Glutamatergic neuron (in vitro differentiated cells): ENCODE measurements at places on chromosomes 12 and 14.

DNA sequence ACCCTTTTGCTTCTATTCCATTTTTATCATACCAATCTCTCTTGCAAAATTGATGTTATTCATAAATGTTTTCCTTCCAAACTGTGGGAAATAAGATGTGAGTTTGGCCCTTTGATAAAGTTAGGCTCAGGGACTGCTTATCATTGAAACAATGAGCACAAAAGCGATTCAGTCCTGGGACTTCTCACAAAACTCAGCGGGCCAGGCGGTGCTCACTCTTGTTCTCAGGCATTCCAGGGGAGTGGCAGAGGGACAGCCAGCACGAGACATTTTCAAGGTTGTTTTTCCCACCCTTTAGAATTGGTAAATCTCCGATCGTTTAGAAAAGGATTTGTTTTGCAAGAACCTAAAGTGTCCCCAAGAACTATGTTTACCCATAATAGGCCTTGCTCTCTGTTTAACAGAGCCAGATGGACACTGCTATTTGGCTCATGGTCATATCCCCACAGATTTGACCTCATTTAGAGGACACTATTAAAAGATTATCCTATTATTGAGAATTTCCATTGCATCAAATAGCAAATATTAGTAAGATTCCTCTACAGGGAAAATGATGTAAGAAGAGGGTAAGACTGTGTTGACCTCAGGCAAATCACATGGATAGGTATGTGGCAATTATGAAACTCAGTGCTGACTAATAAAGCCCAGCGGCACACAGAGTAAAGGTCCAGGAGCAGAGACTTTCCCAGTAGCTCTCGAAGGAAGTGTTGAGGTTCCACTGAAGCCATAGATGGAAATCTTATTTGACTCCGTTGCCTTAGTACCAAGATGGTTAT is 102.7 kb upstream of the USP44 start:
- no peak for DNase-seq

DNA sequence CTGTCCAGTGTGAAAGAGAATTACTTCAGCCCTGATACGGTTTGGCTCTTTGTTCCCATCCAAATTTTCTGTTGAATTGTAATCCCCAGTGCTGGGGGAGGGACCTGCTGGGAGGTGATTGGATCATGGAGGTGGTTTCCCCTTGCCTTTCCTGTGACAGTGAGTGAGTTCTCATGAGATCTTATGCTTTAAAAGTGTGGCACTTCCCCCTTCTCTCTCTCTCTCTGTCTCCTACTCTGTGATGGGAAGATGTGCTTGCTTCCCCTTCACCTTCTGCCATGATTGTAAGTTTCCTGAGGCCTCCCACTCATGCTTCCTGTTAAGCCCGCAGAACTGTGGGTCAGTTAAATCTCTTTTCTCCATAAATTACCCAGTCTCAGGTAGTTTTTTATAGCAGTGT is 5.5 kb upstream of the SLC15A5 start:
- DNase-seq = no peak

- no peak for DNase-seq
These were observed 98.9 kb downstream of the PRKCH start for GRCh38 chr14:61420326-61420725.

- no peak for DNase-seq
These were observed 7.9 kb downstream of the C2CD5 start for GRCh38 chr12:22536346-22536945.

DNA sequence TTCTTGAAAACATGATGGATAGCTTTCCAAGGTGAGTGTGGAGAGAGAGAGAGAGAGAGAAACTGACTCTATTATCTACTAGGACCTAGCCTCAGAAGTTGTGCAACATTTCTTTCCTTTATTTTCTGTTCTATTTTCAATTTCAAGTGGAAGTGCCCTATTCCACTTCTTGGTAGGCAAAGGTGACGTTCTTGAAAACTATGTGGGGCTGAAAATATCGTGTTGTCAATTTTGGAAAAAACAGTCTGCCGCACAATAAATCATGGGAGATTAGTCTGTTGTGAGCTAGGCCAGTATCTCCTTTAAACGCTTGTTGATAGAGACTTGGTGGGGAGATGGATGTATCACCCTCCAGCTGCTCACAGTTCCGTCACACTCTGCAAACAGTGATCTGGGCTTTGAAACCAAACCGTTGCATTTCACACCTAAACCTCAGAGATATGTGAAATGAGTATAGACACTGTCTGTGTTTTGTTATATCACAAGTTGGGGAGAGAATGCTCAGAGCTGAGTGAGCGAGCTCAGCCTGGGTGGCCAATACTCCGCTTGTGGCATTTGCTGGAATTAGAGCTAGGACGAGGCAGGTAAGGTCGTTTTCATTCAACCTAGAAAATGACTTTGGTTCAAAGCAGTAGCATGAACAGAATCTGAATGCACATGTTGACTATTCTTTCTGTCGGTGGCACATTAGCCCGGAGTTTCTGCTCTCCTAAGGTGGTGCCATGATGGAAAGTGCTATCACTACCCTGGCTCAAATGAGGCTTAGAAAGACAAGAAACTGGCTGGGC is 75.1 kb upstream of the ST8SIA1 start:
- no peak for DNase-seq

GRCh38 chr12:96500693-96501092 is 11.3 kb downstream of the CFAP54 start:
- DNase-seq = no peak

DNA sequence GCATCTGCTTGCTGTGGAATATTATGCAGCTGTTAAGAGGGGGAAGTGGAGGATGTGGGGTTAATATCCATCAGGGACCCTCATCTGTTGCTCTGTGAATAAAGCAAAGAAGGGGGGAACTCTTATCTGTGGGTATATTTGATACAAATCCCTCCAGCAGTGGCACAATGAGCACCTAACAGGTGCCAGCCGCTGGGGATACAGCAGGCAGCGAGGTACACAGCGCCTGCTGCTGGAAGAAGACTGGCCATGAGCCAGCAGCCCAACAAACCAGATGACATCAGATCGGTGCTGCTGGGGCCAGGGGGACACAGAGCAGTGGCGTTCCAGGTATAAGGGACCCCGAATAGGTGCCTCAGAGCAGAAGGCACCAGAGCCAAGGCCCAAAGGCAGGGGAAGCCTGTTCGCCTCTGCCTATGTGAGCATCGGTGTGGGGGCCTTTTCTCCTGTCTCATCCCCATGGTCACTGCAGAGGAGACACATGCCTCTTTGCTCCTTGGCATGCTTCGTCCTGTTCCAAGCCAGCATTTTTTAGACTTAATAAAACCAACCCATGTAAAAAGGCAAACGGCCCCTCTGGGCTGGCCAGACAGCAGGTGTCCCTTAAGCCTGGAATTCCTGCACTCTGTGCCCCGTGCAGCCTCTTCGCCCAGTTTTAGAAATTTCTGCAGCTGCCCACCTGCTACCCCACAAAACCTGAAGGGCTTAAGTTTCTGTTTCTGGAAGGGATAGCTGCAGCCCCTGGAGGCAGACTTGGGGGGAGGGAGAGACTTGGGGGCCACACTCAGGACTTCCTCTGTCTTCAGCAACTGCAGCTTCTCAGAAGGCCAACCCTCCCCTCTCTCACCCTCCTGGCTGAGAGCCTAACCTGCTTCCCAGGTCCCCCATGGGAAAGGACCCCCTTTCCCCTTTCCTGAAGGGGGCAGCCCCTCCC is 1.6 kb upstream of the CKB start:
- DNase-seq = no peak

GRCh38 chr12:112970391-112970790 is 7.9 kb upstream of the OAS2 start:
- no peak for DNase-seq

- peak; percentile 72 for DNase-seq
These were observed at the start of gene AP4S1 for GRCh38 chr14:31025367-31026076. Gene AP4S1, plus strand, starts transcription at chr14:31025649. Its CDS starts 40,548 bp downstream, at chr14:31066197.

- DNase-seq = no peak
These were observed 158.0 kb downstream of the EPS8 start for GRCh38 chr12:15631007-15631715.

DNA sequence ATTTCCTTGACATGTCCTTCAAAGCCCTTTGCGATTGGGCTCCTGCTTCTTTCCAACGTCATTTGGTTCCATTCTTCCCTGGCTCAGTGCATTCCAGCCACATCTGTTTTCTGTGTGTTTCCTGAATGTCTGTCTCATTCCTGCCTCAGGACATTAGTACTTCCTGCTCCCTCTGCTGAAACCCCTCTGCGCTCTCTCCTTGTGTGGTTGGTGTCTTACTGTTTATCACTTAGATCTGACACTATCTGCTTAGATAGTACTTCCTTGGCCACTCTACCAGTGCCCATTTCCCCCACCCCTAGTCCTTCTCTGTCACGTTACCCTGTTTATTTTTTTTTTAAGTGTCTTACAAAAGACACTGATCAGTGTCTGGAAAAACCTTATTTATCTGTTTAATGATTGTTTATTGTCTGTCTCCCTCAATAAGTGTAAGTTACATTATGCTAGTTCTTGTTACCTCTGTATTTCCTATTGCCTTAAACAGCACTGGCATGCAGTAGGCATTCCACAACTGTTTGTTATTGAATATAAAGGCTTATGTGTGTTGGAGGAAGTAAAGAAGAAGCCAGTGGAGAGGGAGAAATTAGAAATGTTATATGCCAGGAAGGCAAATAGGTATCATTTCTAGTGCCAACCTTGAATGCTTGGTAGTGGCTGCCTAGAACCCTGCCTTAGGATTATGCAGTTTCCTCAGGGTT is 21.5 kb downstream of the DYRK2 start:
- no peak for DNase-seq

DNA sequence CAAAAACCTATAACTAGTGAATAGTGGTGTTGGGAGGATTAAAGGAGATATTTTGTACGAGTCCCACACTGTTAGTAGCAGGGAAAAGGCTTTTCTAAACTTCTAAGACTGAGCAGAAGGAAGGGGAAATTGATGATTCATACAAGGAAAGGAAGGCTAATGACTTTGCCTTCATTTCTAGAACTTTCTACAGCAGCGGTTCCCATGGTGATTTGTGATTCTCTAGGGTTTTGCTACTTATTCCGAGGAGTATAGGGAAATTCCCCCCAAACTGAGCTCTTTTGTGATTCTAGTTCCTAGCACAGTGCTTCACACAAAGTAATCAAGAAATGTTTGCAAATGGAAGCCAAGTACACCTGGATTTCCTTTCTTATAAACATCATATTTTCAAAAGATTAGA is 23.8 kb upstream of the PWP1 start:
- DNase-seq = no peak

DNA sequence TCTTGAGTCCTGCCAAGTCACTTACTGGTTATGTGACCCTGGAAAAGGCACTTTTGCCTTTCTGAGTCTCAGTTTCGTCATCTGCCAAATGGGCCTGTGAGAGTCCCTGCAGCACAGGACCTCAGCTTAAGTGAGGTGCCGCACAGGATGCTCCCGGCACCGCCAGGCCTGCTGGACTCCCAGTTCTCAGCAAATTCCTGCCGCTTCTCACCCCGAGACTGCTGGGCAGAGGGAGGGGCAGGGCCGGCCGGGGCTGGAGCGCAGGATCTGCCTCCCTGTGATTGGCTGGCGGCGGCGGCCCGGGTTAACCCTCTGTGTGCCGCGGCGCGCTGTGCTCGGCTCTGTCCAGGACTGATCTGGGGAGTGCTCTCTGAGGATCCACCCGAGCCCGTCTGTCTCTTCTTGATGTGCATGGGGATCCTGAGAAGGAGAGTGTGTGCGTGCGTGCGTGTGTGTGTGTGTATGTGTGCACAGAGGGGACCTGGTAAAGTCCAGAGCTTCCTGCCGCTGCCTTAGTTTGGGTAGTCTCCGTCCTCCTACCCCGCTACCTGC is 8.6 kb downstream of the SETD1B start:
- DNase-seq = peak; percentile 86

GRCh38 chr14:69154779-69155178 is 1.9 kb upstream of the DCAF5 start:
- DNase-seq = no peak

GRCh38 chr12:54650889-54651288 is 2.7 kb upstream of the DCD start:
- DNase-seq = no peak

DNA sequence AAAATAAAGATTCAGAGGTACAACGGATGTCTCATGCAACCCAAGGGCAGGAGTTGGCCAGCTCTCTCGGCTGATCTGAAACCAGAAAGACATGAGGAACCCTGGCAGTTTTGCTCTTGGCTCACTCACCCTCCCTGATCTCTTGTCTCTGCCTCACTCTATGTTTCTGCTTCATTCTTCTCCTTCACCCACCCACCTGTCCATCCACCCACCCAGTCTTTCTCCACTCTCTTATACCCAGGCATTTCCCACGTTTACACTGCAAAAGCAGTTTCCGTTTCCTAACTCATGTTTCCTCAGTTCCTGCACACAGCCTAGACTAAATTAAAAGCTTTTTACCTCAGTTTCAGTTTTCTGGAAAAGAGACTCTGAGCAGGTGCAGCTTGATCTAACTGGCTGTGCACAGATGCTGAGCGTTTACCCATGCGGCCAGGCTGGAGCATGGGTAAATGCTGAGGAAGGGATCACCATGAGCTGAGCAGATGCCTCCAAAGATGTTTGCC is 157.6 kb downstream of the PRKCH start:
- DNase-seq = no peak

DNA sequence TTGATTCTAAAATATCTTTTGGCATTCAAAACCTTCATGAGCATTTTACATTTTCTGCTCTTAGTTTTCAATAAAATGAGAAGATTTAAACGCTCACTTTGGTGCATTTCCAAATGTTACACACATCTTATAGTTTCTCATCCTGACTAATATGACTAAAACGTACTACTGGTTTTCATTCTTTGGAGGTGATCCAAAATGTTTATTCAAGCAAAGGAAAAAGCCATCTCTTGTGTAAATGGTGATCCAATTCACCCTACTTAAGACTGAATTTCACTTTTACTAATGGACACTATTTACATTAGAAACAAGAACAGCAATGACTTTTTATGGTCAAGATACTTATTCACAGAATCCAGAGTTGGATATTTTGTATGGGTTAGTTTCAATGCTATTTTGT is 86.6 kb downstream of the KITLG start:
- no peak for DNase-seq

DNA sequence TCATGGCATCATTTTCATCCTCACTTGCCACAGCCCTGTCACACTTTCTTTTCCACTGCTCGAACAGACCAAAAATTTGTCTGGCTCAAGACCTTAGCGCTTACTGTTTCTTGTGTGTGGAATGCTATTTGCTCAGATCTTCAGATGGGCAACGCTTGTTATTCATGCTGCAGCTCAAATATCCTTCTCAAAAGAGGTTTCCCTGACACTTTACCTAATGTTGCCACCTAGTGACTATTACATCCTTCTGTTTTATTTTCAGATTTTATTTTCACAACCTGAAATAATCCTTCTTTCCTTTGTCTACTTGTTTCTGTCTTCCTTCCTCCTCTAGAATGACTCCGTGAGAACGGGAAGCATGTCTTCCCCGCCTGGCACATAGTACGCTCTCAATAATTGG is 5.6 kb downstream of the FBXO33 start:
- DNase-seq = no peak

DNA sequence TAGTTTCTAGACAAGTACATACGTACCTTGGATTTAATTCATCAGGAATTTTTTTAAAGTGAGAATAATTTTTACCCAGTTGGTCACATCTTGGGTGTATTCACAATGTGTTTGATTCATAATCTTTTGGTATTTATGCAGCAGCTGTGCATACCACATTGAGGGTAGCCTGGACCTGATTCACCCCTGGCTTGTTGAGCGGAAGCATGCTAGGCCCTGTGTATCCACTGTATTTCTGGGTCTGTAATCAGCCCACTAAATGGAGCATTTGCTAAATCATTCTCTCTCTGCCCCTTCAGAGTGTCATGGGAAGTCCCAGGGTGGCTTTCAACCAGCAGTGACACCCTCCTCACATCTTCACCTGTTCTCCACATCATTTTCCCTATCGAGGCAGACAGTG is 203.8 kb upstream of the RGS6 start:
- no peak for DNase-seq

- no peak for DNase-seq
These were observed 17.9 kb downstream of the RNF34 start for GRCh38 chr12:121417847-121418246.
